ENCODE measurements at places on chromosomes 7 and 10.
A peak's percentile ranks its signal among the peaks of the same experiment; 100 is the strongest.

GRCh38 chr7:106465704-106466468, 181.1 kb upstream of the NAMPT start:
- DNase-seq: no peak

DNA sequence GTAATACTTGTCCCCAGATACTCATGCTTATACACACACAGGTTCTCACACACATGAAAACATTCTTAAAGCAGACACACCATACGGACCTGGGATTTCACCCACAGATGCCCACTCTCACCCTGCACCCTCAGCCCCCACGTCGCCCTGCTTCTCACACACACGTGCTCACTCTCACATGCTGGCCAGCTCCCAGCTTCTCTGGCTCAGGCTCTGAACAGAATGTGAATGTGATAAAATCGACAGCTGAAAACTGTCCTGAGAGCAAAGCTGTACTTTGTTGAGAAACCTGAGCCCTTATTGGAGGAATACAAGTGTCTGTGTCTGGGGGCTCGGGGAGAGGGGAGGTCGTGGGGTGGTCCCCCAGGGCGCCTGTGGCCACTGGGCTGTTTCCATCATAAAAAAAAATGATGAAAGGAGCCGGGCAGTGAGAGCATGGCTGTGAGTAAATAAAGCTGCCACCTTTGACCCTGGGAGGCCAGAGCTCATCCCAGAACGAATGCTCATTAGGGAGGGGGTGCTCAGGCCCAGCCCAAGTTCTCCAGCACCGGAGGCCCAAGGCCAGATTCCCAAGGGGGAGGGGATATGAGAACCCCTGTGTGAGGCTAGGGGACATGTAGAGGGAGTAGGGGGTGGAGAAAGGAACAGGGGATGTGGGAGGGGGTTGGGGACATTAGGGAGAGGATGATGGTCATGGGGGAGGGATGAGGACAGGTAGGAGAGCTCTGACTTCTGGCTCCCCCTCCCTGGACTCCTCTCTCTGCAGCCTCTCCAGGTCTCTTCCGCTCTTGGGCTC, 18.1 kb upstream of the TLX1 start:
- no peak for DNase-seq

DNA sequence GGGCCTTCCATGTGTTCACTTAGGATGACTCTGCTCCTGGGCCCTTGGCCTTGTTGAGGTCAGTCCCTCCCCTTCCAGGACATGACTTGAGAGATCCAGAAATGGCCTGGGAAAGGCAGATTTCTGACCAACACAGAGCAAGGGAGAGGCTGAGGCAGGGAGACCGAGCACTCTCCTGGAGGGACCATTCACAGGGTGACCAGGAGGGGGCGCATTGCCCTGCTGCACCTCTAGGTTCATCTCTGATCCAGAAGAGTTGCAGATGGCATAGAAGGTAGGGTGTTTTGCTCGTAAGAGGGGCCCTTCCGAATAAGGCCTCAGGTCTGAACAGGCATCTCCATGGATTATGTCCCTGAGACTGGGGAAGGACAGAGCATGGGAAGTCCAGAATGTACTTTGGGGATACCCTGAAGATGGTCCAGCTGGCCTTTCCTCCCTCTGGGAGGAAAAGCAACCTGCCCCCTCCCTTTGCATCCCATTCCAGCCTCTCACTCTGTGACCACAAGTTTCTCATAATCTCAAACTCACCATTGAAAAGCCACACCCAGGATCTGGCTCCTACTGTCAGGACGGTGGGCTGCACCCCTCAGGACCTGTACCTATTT, 6.6 kb downstream of the DMBT1 start:
- no peak for DNase-seq

GRCh38 chr7:18521236-18521589, 25.7 kb downstream of the HDAC9 start:
- no peak for DNase-seq

DNA sequence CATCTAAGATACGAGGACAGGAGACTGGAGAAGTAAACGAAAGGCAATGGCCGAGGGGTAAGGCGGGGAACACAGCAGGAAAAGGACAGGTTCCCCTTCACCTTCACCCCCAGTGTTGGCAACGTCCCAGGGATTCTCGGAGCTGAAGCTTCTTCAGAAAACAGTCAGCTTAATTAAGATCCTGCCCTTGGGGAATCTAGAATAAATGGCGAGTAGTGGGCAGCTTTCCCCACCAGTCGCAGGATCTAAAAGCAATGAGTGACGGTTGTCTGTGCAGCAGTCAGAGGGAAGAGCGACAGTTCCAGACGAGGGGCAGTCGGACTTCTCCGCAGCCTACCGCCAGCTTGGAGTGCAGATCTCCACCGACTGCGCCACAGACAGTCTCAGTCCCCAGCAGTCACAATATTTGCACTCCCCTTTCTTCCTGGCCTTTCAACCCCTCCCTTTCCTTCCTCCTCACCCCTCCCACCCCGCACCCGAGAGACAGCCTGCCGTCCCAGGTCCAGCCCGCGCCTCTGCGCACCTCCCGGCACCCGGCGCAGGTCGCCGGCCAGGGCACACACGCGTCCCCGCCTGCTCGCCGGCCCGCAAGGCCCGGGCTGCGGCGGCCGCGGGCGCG, 10.9 kb upstream of the SP8 start:
- DNase-seq: no peak

GRCh38 chr10:62278441-62278910, 9.8 kb upstream of the RTKN2 start:
- DNase-seq: peak; percentile 61

DNA sequence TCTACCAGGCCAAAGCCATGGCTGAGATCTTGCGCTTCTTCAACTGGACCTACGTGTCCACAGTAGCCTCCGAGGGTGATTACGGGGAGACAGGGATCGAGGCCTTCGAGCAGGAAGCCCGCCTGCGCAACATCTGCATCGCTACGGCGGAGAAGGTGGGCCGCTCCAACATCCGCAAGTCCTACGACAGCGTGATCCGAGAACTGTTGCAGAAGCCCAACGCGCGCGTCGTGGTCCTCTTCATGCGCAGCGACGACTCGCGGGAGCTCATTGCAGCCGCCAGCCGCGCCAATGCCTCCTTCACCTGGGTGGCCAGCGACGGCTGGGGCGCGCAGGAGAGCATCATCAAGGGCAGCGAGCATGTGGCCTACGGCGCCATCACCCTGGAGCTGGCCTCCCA, 142.7 kb downstream of the GRM3 start:
- DNase-seq: no peak

DNA sequence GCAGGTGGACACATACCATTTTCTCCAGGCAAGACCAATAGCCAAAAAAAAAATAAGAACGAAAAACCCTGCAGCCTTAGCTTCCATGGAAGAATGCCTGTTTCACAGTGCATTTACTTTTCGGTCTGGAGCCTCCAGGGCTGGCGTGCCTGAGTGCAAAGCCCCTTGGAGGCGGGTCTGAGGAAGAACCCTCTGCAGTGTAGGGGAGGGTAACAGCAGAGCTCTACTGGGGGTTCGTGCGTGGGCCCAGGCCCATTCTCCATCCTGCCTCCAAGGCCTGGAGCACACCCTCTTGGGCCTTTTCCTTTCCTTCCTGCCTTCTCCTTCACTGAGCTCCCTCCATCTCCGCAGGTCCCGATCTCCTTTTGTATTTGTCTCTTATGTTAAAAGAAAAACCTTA, 172.3 kb upstream of the GLI3 start:
- DNase-seq: no peak

DNA sequence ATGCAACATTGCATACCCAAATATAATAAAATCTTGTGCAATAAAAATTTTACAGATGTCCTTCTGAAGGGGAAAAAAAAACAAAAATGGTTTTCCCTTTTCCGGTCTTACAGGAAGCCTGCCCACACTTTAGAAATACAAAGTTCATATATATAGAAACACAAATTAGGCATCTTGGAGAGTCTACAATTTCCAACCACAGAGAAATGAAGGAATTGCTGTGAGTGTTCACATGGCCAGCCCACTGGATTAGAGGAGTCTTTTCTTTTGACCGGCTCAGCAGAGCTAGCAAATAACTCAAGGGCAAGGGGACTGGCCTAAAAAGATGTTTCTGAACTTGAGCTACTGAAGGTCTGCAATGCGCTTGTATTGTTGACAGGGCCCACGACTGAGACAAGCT, 92.4 kb downstream of the GLI3 start:
- peak; percentile 86 for DNase-seq

- peak; percentile 38 for DNase-seq
Measured at GRCh38 chr10:52703898-52704297, 68.7 kb downstream of the MBL2 start.

GRCh38 chr7:33716581-33717477, 188.5 kb upstream of the BMPER start:
- DNase-seq: peak; percentile 67

All from fibroblast of skin of right biceps (primary cell).